Activated CD8-positive, alpha-beta memory T cell treated with anti-CD3 and anti-CD28 coated beads, Interleukin-2, amount 10 ng/mL, durations not matched to agents 7 days and 5 days (primary cell): ENCODE measurements at places on chromosomes 1 and 21. TPM values are rescaled to one million over a fixed set of nuclear protein-coding genes. Genes with fewer than 3 reads are reported as not detected.

RUNX3 gene
- total RNA-seq: 246 TPM

CFAP107 gene
- total RNA-seq: not detected

TBX19 gene
- total RNA-seq: 2.0 TPM

CRNN gene
- not detected for total RNA-seq

PCAT6 gene
- total RNA-seq: 0.94 TPM

BCL2L15 gene
- total RNA-seq: 2.1 TPM

VWA5B1 gene
- total RNA-seq: not detected

DNAJC28 gene
- 0.53 TPM for total RNA-seq

LCA5L gene
- total RNA-seq: not detected

ITGB2 gene
- 336 TPM for total RNA-seq

SPATA45 gene
- not detected for total RNA-seq

AQP10 gene
- total RNA-seq: not detected

RHD gene
- total RNA-seq: not detected

LRRN2 gene
- total RNA-seq: not detected

TRIM45 gene
- 0.26 TPM for total RNA-seq

LRRC8B gene
- total RNA-seq: 15.7 TPM

TSPAN2 gene
- 1.2 TPM for total RNA-seq

AKNAD1 gene
- not detected for total RNA-seq

FCRL6 gene
- total RNA-seq: 0.61 TPM

TSACC gene
- not detected for total RNA-seq

OR6N1 gene
- not detected for total RNA-seq

SPRR4 gene
- total RNA-seq: not detected

KRTAP13-2 gene
- total RNA-seq: not detected

TMPRSS15 gene
- total RNA-seq: not detected

PRAMEF18 gene
- not detected for total RNA-seq

OLIG2 gene
- not detected for total RNA-seq

PDPN gene
- not detected for total RNA-seq

LDLRAD1 gene
- total RNA-seq: not detected

IFFO2 gene
- 13.7 TPM for total RNA-seq

SLC25A33 gene
- total RNA-seq: 4.5 TPM
